ENCODE measurements at places on chromosomes 7 and 10. TPM values are rescaled to one million over a fixed set of nuclear protein-coding genes. Genes with fewer than 3 reads are reported as not detected.

CFAP70 gene
- 0.31 TPM for polyA plus RNA-seq

DNA sequence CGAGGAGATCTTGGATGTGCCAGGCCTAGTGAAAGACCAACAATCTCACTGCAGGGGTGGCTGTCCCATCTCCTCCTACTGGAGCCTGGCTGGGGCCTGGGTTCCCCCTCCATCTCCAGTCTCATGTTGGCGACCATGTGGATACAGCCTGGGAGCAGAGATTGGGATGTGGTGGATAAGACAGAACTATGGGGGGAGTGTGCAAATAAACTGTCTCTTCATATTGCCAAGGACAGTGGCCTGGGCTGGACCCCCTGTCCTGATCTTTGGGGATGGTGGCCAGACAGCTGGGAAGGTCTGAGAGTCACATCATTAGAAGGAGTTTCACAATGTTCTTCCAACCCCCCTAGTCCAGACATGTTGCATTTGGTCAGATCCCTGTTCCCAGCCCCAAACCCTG is 5.8 kb upstream of the MINDY4 start:
- H3K4me1 ChIP-seq = peaks cover 3% of the 10 kb centered on the region
- no peaks in the 10 kb centered on the region for H3K36me3 ChIP-seq
- H3K27me3 ChIP-seq = no peaks in the 10 kb centered on the region
- no peak overlapping the region for H3K27ac ChIP-seq

GRCh38 chr7:155323001-155323638 is 25.4 kb downstream of the INSIG1 start:
- no peak overlapping the region for H3K27ac ChIP-seq
- H3K27me3 ChIP-seq = peaks cover 20% of the 10 kb centered on the region
- no peaks in the 10 kb centered on the region for H3K36me3 ChIP-seq
- DNase-seq = no peak

PDZD7 gene
- polyA plus RNA-seq = 1.1 TPM

BLNK gene
- polyA plus RNA-seq = 0.15 TPM

GRCh38 chr7:132307465-132307864 is 268.8 kb downstream of the PLXNA4 start:
- no peaks in the 10 kb centered on the region for H3K36me3 ChIP-seq
- no peak for DNase-seq
- peaks cover 3% of the 10 kb centered on the region for H3K4me1 ChIP-seq
- H3K4me3 ChIP-seq = no peak overlapping the region
- H3K27me3 ChIP-seq = peaks cover 8% of the 10 kb centered on the region

ADCYAP1R1 gene
- polyA plus RNA-seq = not detected

- no peaks in the 10 kb centered on the region for H3K27me3 ChIP-seq
- H3K4me1 ChIP-seq = no peaks in the 10 kb centered on the region
- no peaks in the 10 kb centered on the region for H3K36me3 ChIP-seq
- DNase-seq = no peak
Measured at GRCh38 chr7:101588131-101588935, 40.8 kb downstream of the MYL10 start.

DNA sequence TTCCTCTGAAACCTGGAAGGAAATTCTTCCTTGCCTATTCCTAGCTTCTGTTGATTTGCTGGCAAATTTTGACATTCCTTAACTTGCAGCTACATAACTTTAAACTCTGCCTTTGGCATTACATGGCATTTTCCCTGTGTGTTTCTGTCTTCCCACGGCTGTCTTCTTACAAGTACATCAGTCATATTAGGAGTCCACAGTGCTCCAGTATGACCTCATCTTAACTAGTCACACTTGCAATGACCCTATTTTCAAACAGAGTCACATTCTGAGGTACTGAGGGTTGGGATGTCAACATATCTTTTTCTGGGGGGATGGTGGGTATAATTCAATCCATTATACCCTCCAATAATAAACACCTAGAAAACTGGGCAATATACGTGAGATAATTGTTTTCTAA is 37.4 kb upstream of the EPHB6 start:
- no peak for DNase-seq
- H3K36me3 ChIP-seq = no peaks in the 10 kb centered on the region
- H3K4me1 ChIP-seq = peaks cover 19% of the 10 kb centered on the region
- H3K4me3 ChIP-seq = no peak overlapping the region
- H3K27me3 ChIP-seq = peaks cover 3% of the 10 kb centered on the region
- H3K27ac ChIP-seq = no peak overlapping the region

DNA sequence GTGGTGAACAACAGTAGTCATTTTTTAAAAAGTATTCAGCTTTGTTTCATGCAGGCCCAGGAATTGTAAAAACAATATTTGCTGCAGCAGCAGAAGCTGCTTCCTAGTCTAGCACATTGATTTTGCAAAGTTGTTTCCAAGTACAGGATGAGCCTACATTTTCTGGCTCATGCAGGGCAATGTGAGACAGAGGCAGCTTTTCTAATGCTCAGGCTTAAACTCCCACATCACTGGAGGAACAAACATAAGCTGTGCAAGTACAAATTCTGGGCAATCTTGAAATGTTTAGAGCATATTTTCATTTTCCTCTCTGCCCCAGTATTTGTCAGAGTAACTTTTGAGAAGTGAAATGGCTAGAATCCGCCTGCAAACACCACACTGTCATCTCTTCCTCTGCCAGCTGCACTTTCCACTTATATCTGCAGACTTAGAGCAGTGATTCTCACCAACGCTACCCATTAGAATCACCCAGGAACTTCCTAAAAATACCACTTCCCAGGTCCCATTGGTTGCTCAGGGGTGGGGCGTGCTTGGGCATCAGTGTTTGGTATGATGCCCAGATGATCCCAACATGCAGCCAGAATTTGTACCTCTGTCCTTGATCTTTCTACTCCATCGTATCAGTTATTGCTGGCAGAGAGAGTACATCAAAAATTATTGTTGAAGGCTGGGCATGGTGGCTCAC is 304.1 kb upstream of the LRGUK start:
- peaks cover 62% of the 10 kb centered on the region for H3K36me3 ChIP-seq
- H3K27me3 ChIP-seq = no peaks in the 10 kb centered on the region
- H3K4me1 ChIP-seq = peaks cover 2% of the 10 kb centered on the region
- no peak overlapping the region for H3K27ac ChIP-seq
- H3K4me3 ChIP-seq = no peak overlapping the region

DNA sequence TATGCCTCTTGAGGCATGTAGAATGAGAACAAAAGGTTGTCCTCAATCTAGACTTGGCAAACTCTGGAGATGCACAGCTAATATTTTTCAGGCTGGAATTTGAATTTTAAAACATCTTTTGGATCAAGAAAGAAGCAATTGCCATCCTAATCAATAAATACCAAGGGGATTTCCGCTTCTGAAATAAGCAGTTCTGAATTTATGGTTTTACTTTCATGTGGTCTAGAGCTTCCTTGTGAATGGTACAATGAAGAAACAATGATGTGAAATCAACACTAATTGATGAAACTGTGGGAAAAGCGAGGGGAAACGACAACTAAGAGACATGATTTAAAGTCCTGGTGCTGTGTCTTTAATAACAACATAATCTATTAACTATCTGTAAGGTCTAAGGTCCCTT is 1202.7 kb downstream of the SORCS3 start:
- no peak for DNase-seq
- no peak overlapping the region for H3K27ac ChIP-seq
- no peaks in the 10 kb centered on the region for H3K36me3 ChIP-seq

- H3K36me3 ChIP-seq = no peaks in the 10 kb centered on the region
- peaks cover 4% of the 10 kb centered on the region for H3K4me1 ChIP-seq
- no peak overlapping the region for H3K27ac ChIP-seq
- H3K4me3 ChIP-seq = no peak overlapping the region
- no peak for DNase-seq
- H3K27me3 ChIP-seq = peaks cover 14% of the 10 kb centered on the region
Measured at GRCh38 chr10:97923476-97923875, 73.8 kb downstream of the GOLGA7B start.

- H3K27me3 ChIP-seq = peaks cover 55% of the 10 kb centered on the region
- no peak for DNase-seq
Measured at GRCh38 chr10:34808801-34809745, 6.0 kb downstream of the PARD3 start.

GPC2 gene
- 0.09 TPM for polyA plus RNA-seq

GRCh38 chr7:18566829-18567228 is 71.3 kb downstream of the HDAC9 start:
- H3K27me3 ChIP-seq = no peaks in the 10 kb centered on the region
- DNase-seq = no peak
- no peak overlapping the region for H3K27ac ChIP-seq
- no peak overlapping the region for H3K4me3 ChIP-seq
- H3K36me3 ChIP-seq = no peaks in the 10 kb centered on the region
- peaks cover 11% of the 10 kb centered on the region for H3K4me1 ChIP-seq

DNA sequence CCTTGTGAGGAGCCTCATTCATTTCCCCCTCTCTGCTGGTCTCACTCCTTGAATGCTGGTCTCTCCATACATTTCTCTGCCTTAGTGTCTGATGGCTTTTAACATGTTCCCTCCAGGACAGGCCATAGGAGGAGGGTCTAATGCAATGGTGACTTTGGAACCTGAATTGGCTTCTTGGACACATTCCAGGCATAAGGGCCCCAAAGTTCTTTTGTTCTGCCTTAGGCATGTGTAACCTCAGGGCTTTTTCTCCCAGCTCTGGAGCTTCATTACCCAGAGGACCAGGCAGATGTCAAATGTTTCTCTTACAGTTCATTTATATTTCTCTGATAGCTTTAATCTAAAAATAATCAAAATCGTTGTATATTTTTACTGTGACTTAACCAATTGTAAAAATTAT is 162.6 kb downstream of the SDK1 start:
- H3K36me3 ChIP-seq = no peaks in the 10 kb centered on the region
- no peaks in the 10 kb centered on the region for H3K27me3 ChIP-seq
- peaks cover 24% of the 10 kb centered on the region for H3K4me1 ChIP-seq
- H3K27ac ChIP-seq = no peak overlapping the region
- no peak for DNase-seq

DNA sequence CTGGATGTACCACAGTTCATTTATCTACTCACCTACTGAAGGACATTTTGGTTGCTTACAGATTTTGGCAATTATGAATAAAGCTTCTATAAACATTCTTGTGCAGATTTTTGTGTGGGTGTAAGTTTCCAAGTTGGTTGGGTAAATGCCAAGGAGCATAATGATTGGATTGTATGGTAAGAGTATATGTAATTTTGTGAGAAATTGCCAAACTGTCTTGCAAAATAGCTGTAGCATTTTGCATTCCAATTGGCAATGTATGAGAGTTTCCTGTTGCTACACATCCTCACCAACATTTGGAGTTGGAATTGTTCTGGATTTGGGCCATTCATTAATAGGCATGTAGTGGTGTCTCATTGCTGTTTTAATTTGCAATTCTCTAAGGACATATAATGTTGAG is 33.9 kb upstream of the HYAL4 start:
- no peak for DNase-seq
- no peak overlapping the region for H3K4me3 ChIP-seq
- no peaks in the 10 kb centered on the region for H3K36me3 ChIP-seq
- no peak overlapping the region for H3K27ac ChIP-seq
- no peaks in the 10 kb centered on the region for H3K4me1 ChIP-seq

Data from naive thymus-derived CD8-positive, alpha-beta T cell (primary cell).